ENCODE measurements at places on chromosomes 12 and 14. TPM values are rescaled to one million over a fixed set of nuclear protein-coding genes. Genes with fewer than 3 reads are reported as not detected.
A peak's percentile ranks its signal among the peaks of the same experiment; 100 is the strongest.

DNA sequence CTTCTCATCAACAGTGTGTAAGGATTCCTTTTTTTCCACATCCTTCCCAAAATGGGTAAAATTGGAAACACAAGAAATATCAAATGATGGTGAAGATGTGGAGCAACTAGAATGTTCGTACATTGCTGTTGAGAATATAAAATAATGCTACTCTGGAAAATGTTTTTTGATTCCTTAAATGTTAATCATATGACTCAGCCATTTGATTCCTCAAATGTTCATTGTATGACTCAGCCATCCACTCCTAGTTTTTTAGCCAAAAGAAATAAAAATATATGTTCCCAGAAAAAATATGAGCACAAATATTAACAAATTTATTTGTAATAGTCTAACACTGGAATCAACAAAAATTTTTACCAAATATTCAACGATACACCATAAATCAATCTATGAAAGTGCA, 1108.6 kb downstream of the LRFN5 start:
- no peak overlapping the region for H3K4me3 ChIP-seq
- no peaks in the 10 kb centered on the region for H3K4me1 ChIP-seq
- H3K36me3 ChIP-seq: no peaks in the 10 kb centered on the region
- DNase-seq: no peak
- no peaks in the 10 kb centered on the region for H3K27me3 ChIP-seq

- H3K27me3 ChIP-seq: no peaks in the 10 kb centered on the region
- H3K27ac ChIP-seq: no peak overlapping the region
- no peak overlapping the region for H3K4me3 ChIP-seq
- no peak for DNase-seq
Measured at GRCh38 chr12:62731055-62731820, 203.7 kb downstream of the PPM1H start.

DNA sequence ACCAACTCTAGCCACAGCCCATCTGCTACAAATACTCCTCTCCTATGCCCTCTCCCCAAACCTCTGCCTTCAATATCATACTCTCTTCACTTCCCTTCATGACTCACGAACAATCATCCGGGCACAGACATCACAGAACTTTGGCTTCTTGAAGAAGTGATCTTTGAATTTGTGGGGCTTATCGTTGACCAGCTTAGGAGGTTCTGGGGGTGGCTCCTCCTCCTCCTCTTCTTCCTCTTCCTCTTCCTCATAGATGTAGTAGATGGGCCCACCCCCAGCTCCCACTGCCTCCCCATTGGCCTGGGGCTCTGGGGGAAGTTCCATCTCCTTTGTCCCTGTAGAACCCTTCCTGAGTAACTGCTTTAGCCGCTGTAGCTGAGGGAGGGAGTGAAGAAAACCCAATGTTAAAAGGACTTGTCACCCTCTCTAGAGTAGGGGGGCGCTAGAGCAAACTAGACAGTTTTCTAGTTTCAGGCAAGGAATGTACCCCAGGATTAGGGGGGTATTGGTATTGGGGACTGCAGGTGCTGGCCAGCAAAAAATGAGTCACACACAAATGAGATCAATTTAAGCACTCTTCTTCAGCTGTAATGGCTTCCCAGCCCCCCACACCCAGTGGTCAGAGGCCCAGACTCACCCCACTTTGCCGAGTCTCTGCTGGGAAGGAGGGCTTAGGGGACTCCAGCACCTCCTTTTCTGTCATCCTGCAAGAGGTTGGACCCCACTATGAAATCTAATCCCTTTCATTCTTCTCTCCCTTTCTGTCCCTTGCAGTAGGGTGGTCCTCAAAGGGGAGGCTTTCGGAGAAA, 1.8 kb downstream of the STAC3 start:
- H3K4me3 ChIP-seq: no peak overlapping the region
- no peaks in the 10 kb centered on the region for H3K27me3 ChIP-seq
- H3K27ac ChIP-seq: no peak overlapping the region
- no peaks in the 10 kb centered on the region for H3K36me3 ChIP-seq
- DNase-seq: no peak

DNA sequence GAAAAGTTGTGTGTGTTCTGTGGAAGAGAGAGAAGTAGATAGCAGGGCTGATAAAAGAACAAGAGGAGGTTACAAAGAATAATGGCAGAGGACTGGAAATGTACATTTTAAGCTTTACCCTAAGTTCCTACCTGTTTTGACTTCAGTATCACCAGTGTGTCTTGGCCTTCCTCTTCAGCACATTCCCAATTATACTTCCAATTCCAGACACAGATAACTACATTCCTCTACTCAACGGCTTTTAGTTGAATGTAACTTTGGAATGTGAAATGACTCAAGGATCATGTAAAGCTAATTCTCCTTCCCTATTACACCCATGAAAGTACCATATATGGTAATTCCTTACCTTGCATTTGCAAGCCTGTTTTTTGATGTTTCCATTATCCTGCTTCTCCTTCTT, 5.0 kb downstream of the MGST1 start:
- H3K4me1 ChIP-seq: no peaks in the 10 kb centered on the region
- H3K27ac ChIP-seq: no peak overlapping the region
- H3K36me3 ChIP-seq: no peaks in the 10 kb centered on the region

DNA sequence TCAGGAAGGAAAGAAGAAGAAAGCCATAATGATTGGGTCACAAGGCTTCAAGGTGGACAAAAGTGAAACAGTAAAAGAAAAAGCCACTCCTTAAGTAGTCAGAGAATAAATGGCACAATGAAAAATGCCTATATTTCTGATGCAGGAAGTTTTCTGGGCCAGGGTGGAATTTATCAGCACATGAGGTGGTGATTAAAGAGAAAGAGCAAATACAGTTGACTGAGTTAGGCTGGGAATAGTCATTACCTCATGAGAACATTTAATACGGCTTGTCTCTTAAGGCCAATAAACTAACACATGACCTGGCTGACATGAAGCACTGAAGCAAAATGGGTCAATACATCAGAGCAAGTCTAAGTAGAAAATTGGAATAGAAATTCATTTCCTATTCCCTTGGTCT, 499.7 kb downstream of the TMTC2 start:
- H3K27ac ChIP-seq: no peak overlapping the region
- no peaks in the 10 kb centered on the region for H3K27me3 ChIP-seq
- no peaks in the 10 kb centered on the region for H3K36me3 ChIP-seq
- no peak for DNase-seq
- no peaks in the 10 kb centered on the region for H3K4me1 ChIP-seq

The SCNN1A gene
- total RNA-seq: 43.1 TPM

GRCh38 chr12:125186471-125187147, 121.4 kb downstream of the AACS start:
- peak overlapping the region; percentile 26 for H3K4me3 ChIP-seq
- no peaks in the 10 kb centered on the region for H3K27me3 ChIP-seq
- H3K27ac ChIP-seq: no peak overlapping the region

- H3K4me1 ChIP-seq: no peaks in the 10 kb centered on the region
- H3K27ac ChIP-seq: no peak overlapping the region
- H3K27me3 ChIP-seq: no peaks in the 10 kb centered on the region
- DNase-seq: no peak
- H3K4me3 ChIP-seq: no peak overlapping the region
- no peaks in the 10 kb centered on the region for H3K36me3 ChIP-seq
Measured at GRCh38 chr12:69397978-69398377, 38.4 kb downstream of the YEATS4 start.

DNA sequence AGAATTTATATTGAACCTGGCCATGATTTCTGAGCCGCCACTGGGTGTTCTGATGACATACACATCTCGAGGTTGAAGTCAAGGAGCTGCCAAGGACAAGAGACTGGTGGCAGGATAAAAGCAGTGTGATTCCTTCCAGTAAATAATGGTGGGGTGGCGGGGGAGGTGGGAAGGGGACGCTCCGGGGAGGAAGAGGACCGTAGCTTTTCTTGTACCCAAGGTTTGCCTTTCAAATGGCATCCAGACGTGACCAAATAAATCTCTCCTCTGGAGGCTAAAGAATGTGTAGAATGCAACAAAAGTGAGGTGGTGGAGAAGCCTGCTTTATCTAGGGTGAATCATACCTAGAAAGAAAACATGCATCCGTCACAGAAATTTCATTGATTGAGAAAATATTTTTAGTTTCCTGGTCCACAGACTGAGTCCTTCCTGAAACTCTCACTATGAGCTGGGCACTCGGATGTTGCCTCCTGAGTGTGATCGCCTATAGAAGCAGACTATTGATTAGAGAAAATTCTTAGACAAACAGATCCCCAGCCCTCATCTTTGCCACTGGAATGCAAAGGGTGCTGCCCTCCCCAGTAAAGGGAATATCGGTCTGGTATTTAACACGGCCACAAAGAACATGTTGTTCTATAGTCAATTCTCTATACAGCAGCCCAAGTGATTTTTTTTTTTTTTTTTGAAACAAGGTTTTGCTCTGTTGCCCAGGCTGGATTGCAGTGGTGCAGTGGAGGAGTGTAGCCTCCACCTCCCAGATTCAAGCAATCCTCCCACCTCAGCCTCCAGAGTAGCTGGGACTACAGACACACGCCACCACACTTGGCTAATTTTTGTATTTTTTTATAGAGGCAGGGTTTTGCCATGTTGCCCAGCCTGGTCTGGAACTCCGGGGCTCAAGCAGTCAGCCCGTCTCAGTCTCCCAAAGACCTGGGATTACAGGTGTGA, 112.1 kb downstream of the DPF3 start:
- H3K27ac ChIP-seq: no peak overlapping the region
- H3K4me1 ChIP-seq: peaks cover 2% of the 10 kb centered on the region
- no peaks in the 10 kb centered on the region for H3K27me3 ChIP-seq
- no peaks in the 10 kb centered on the region for H3K36me3 ChIP-seq
- no peak overlapping the region for H3K4me3 ChIP-seq
- DNase-seq: no peak

- no peaks in the 10 kb centered on the region for H3K4me1 ChIP-seq
- no peaks in the 10 kb centered on the region for H3K27me3 ChIP-seq
- no peak overlapping the region for H3K4me3 ChIP-seq
- H3K36me3 ChIP-seq: no peaks in the 10 kb centered on the region
Measured at GRCh38 chr12:79624378-79624777, 66.4 kb downstream of the PAWR start.

- no peak overlapping the region for H3K27ac ChIP-seq
- DNase-seq: no peak
- no peak overlapping the region for H3K4me3 ChIP-seq
- H3K36me3 ChIP-seq: no peaks in the 10 kb centered on the region
Measured at GRCh38 chr12:37543131-37543965, 773.2 kb upstream of the ALG10B start.

DNA sequence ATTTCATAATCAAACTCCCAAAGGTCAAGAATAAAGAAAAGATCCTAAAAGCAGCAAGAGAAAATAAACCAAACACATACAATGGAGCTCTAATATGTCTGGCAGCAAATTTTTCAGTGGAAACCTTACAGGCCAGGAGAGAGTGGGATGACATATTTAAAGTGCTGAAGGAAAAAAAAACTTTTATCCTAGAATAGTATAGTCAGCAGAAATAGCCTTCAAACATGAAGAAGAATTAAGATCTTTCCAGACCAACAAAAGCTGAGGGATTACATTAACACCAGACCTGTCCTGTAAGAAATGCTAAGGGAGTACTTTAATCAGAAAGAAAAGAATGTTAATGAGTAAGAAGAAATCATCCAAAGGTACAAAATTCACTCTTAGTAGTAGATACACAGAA, 215.7 kb upstream of the IGF1 start:
- no peak for DNase-seq
- H3K4me3 ChIP-seq: no peak overlapping the region
- no peaks in the 10 kb centered on the region for H3K36me3 ChIP-seq

- H3K4me3 ChIP-seq: no peak overlapping the region
- H3K27me3 ChIP-seq: no peaks in the 10 kb centered on the region
- no peak for DNase-seq
- no peaks in the 10 kb centered on the region for H3K4me1 ChIP-seq
Measured at GRCh38 chr12:78034025-78034424, 203.3 kb downstream of the NAV3 start.

The TTC6 gene
- total RNA-seq: 11.2 TPM

DNA sequence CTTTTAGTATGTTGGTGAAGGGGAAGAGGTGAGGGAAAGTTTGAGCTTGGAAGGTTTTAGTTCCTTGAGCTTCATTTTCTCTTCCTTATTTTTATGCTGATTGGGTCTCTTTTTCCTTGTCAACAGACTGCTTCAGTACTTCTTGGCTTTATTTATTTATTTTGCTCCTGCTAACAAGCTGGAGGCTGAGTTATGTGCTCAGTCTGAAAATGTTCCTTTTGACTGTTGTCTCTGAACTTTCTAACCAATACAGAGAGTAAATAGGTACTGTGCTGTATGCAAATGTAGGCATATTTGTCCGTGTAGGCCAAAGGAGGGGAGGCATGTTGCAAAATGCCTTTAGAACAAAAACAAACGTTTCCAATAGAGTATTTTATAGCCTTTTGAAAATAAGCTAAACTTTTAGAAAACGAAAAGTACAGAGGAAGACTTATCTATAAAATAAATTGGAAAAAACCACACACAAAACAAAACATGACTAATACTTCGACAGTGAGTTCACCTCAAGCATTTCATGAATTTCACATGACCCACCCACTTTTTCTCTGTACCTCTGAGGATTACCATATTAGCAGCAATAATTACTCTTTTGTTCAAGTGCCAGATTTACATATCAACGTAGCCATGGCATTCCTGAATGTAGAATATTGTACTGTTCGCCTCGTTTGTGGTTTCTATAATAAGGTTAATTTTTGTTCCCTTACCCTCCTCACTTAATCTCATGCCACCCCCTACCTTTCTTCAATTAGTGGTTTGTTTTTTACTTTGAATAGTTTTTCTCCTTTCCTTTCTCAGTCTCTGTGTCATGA, 4.7 kb upstream of the CREBL2 start:
- DNase-seq: no peak
- no peaks in the 10 kb centered on the region for H3K36me3 ChIP-seq
- no peak overlapping the region for H3K4me3 ChIP-seq

DNA sequence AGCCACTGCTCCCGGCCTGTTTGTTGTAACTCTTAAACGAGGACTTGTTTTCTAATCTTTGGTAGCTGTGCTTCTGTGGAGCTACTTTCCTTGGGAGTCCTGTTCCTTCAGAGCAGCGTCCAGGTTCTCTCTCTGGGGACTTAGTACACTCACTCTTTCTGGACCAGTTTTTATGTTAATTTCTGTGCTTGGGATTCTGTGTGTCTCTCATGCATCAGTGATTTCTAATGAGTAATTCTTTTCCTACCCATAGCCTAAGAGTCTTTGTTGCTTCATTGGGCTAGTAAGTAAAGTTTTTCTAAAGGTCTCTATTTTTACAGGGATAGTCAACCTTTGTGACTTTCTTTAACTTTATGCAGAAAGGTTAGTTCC, 289.3 kb downstream of the FBXL14 start:
- no peaks in the 10 kb centered on the region for H3K36me3 ChIP-seq
- H3K27ac ChIP-seq: no peak overlapping the region
- H3K27me3 ChIP-seq: no peaks in the 10 kb centered on the region
- no peak for DNase-seq
- H3K4me1 ChIP-seq: peaks cover 6% of the 10 kb centered on the region
- H3K4me3 ChIP-seq: no peak overlapping the region

DNA sequence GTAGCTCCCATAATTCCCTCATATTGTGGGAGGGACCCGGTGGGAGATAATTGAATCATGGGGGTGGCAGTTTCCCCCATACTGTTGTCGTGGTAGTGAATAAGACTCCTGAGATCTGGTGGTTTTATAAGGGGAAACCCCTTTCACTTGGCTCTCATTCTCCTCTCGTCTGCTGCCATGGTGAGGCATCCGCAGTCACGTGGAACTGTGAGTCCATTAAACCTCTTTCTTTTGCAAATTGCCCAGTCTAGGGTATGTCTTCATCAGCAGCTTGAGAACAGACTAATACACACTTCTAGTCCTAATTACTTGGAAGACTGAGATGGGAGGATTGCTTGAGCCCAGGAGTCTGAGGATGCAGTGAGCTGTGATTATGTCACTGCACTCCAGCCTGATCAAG, 64.4 kb downstream of the TMX1 start:
- DNase-seq: no peak
- no peaks in the 10 kb centered on the region for H3K27me3 ChIP-seq
- no peaks in the 10 kb centered on the region for H3K4me1 ChIP-seq
- no peak overlapping the region for H3K4me3 ChIP-seq

The RAPGEF3 gene
- total RNA-seq: 24.6 TPM

The CTSG gene
- total RNA-seq: not detected
